Stimulated activated CD4-positive, alpha-beta T cell treated with anti-CD3 and anti-CD28 coated beads, Interleukin-15, amount 100 ng/mL, for 48 hours (primary cell): ENCODE measurements at places on chromosomes 2 and 18.
A peak's percentile ranks its signal among the peaks of the same experiment; 100 is the strongest.

DNA sequence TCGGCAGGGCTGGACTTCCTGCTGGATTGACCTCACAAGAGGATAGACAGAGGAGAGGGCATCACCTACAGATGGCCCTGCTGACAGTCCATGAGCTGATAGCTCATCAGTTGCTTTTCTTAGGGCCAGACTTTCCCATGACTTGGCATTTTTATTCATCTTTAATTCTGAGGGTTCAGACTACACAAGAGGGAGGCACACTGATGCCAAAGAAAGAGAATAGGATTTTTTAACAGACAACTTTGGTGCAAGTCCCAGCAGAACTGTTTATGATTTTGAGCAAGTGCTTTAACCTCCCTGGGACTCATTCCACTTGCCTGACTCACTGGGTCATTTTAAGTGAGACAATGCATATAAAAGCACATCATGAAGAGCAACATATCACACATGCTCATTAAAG, 299.2 kb downstream of the INSIG2 start:
- no peak for DNase-seq

DNA sequence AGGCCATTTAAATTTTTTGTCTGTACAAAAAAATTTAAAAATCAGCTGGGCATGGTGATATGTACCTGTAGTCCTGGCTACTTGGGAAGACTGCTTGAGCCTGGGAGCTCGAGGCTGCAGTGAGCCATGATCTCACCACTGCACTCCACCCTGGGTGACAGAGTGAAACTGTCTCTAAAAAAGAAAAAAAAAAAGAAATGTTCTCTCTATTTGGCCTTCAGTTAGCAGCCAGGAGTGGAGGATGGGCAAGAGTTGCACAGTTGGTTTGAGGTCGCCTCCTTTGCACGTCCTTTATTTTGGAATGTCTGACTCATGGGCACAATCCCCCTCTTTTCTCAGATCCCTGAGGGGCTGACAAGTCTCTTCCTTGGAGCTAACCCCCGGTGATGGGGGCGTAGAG, 26.3 kb downstream of the ITM2C start:
- no peak for DNase-seq

GRCh38 chr18:74368901-74369705, 53.5 kb downstream of the C18orf63 start:
- no peak for DNase-seq

DNA sequence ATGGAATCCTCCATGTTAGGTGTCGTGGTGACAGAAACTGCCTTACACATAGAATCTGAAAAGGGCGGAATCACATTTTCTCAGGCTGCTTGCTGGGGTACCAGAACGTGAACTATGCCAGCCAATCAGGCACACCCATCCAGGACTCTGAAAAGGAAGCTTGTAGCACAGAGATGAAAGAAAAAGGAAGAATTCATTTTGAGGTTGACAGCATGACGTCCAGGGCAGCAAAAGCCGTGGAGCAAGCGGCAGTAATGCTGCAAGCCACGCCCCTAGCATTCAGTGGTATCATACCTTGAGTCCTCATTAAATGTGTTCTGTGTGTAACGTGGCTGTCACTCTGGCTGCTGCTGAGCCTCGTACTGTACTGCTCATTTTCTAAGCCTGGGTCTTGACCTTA, 304.0 kb downstream of the DYSF start:
- DNase-seq, result no peak

DNA sequence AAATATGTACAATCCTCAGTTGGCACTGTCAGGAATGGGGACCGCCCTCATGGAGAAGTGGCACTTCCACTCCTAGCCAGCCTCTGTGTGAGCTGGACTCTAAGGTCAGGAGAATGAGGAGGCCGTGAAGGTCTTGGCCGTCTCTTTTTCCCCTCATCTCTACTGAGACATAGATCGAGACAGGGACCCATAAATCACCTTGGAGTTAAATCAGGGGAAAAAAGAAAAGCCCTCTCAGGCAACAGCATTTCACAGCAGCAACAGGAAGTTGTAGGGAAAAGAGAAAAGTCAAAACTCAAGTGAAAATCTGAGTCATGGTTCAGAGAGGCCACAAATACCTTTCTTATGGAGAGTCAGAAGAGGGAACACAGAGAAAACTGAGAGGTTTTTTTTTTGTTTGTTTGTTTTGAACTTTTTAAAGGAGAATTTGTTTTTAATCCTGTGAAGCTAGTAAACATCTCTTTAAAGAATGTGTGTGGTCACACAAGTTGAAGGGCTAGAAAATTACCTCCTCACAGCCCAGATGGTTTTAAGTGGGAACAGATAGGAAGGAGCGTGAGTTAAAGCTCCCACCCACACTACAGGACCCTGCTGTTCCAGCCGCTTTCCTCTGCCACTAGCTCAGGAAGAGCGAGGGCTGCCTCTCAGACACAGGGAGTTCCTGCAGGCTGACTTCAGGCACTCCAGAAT, 30.6 kb upstream of the CYP1B1 start:
- no peak for DNase-seq

DNA sequence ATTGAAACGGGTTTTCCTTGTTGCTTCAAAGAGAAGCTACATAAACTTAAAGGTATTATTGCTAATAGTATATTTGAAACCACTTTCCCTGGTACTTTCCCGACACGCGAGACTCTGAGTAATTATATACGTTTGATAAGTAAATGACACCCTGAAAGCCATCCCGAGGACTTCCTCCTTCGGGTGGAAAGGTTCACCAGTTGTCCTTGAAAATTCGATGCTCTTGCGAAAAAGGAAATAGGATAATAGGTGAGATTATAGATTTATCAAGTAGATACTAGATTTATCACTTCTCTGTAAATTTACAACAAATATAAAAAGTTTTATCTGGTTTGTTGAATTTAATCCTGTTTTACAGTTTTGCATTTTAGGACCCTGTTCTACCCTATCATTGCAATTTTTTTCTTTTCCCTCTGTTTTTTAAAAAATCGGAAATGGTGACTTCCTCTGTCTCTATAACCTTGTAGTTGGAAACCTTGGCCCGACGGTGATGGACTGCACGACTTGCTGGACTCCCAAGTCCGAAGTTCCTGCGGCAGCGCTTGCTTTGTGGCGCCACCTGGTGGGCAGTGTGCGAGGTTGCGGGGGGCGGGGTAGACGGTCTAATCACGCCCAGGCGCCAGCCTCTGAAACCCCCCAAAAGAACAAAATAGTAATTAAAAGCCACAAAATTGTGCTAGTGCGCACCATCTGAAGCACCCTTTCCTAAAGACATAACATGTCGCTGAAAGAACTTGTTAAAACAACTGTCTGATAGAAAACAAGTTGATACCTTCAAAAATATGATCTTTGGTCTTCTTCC, 972 bp upstream of the DLX2 start:
- no peak for DNase-seq

GRCh38 chr2:15964936-15965563, 24.7 kb downstream of the MYCN start:
- DNase-seq, result no peak

GRCh38 chr2:44934038-44934982, 7.2 kb upstream of the SIX3 start:
- no peak for DNase-seq

DNA sequence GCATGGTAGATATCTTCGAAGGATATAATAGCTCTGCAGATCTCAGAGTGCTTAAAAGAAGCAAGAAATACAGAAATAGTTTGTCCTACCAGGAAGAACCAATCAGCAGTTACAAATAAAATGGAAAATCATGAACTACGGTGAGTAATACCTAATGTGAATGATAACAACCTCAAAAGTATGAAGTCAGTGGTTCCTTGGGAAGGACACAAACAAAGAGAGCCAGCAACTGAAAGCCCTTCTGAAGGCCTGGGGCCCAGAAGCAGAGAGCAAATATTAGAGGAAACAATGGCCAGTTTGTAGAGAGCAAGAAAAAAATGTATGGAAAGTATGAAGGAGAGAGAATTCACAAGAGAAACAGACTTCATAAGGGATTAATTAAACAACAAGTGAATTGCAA, 226.8 kb upstream of the CHST9 start:
- DNase-seq, result no peak

DNA sequence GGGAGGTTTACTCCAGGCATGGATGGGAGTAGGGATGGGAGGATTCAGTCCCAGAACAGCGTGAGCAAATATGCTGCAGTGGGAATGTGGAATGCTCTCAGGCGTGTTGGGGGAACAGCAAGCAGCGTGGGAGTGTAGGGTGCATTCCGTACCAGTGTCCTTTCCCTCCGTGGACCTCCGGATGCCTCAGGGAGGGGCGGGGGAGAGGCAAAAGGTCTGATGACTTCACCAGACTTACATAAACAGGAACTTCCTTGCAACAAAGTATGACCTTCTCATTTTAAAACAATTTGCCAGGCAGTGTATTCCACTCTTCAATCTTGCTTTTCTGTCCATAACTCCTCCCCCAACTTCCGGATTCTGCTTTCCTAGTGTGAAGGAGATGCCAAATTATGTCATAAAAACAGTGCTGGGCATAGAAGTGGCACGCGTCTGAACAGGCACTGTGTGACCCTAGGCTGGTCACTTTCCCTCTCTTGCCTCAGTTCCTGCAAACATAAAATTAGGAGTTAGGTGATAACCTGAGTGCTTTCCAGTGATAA, 36.9 kb downstream of the RPL37A start:
- no peak for DNase-seq

GRCh38 chr2:45746888-45747287, 95.4 kb downstream of the PRKCE start:
- DNase-seq, result no peak

- peak; percentile 40 for DNase-seq
Observed at GRCh38 chr18:63518178-63519012, 23.8 kb upstream of the SERPINB12 start.
